ENCODE measurements at places on chromosomes 1 and 21.

DNA sequence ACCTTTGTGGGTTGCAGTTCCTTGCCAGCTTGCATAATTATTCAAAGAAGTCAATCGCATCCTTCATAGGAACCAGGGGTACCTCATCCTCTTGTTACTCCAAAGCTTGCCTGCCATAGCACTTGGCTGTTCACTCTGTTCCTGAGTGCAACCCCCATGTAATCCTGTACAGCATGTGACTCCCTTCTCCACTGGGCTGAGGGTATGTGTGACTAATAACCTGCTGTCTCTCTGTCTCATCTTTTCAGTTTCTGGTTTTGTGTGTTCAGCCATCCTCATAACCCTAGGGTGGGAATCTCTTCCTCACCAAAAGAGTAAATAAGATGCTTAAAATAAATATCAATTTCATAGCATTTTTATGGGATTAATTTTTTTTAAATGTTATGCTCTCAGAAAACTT, 351.9 kb downstream of the S1PR1 start:
- DNase-seq, result no peak

- no peak for DNase-seq
Observed at GRCh38 chr1:218964471-218965185, 209.1 kb upstream of the LYPLAL1 start.

- DNase-seq, result peak; percentile 20
Observed at GRCh38 chr1:40477678-40478053, 576 bp downstream of the ZFP69 start.

- DNase-seq, result no peak
Observed at GRCh38 chr1:229093609-229094336, 177.1 kb upstream of the RAB4A start.

DNA sequence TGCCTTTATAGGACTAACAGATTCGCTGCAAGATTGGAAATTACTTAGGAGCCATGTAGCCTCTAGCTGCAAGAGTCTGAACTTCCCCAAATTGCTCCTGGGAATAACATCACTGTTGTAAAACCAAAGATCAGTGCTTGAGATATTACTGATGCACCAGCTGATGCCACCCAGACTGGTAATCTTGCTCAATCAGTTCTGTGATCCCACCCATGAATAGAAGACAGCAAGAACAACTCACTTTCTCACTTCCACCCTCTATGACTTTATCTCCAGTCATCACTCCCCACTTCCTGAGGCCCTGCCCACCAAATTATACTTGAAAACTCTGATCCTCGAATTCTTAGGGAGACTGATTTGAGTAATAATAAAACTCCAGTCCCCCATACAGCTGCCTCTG, 1011.1 kb downstream of the PLA2G4A start:
- DNase-seq, result no peak

DNA sequence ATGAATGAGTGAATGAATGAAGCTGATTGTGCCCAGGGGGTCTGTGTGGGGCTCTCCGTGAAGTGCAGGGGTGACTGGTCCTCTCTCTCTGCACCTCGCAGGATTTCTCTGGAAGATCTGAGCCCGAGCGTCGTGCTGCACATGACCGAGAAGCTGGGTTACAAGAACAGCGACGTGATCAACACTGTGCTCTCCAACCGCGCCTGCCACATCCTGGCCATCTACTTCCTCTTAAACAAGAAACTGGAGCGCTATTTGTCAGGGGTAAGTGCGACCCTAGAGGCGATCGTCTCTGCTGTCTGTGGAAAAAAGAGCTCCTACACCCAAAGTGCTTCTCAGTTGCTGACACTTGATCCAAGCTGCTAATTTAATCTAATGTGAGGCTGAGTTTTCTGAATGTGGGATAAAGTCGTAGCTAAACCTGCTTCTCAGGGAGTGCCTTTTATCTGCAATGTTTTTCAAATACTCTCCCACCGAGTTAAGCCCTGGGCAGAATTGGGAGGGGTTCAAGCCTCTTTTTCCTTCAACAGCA, 101.7 kb downstream of the HUNK start:
- DNase-seq, result peak; percentile 7

DNA sequence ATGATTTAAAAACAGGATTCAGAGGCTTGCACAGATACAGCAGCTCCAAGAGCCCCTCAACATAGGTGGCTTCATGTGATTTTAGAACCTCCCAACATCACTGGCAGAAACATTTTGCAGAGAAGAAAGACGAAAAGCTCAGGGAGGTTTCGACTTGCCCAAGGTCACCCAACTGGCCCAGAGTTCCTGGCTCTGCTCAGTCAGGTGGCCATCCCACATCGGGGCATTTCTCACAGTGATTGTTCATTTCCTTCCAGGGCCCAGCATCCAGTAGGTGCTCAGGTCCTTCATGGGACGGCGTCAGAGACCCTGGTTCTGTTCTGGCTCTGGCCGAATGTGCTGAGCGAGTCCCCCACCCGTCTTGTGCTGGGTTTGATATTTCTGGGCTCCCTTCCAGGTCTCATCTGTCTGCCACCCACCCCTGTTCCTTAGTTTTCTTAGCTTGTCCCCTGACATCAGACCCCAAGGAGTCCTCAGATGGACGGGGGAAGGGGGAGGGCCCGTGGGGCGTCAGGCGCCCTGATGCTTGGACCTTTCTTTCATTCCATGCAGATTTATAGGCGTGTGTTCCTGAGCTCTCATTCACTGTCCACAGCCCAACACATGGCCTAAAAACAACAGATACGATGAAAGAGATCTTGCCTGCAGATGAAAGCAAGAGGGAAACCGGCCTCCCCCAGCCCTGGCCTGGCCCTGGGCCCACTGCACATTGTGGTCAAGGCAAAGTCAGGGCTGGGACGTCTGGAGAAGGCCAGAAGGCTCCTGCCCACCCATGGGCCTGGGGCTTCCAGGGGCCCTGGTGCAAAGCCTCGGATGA, 123.1 kb upstream of the ZBTB40 start:
- DNase-seq, result no peak

DNA sequence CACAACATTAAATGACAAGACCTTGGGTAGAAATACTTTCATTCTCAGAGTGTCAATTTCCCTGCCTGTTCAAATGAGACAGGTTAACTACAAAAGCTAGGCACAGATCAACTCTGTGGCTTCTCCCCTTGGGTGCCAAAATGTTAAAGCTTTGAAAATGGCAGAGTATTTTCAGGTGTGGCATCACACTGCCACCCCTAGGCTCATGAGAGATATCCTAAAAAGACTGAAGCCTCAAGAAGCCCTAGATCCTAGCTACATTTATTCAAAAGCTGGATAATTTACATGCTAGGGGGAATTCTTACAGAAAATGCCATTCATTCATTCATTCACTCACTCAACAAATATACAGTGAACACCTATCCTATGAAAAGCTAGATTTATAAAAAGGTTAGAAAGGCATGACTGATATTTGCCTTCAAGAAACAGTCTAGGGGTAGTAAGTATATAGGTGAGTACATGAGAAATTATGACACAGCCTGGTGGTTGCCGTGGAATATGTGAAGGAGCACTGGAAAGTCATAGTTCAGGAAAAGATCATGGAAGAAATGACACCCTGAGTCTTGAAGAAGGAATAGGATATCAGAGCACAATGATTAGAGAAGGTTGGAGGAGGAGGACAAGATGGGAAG, 15.9 kb upstream of the RAB4A start:
- DNase-seq, result no peak

- no peak for DNase-seq
Observed at GRCh38 chr21:38399103-38399502, 99.2 kb downstream of the ERG start.

GRCh38 chr1:155938220-155938627, 3.2 kb upstream of the RXFP4 start:
- no peak for DNase-seq

DNA sequence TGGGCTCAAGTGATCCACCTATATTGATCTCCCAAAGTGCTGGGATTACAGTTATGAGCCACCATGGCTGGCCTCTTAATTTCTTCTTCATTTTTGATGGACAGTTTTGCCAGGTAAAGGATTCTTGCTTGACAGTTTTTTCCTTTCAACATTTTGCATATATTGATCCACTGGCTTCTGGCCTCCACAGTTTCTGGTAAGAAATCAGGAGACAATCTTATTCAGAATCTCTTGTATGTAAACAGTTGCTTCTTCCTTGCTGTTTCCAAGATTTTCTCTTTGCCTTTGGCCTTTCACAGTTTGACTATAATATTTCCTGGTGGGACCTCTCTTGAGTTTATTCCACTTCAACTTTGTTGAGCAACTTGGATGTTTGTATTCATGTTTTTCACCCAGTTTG, 20.1 kb upstream of the KLF18 start:
- no peak for DNase-seq

DNA sequence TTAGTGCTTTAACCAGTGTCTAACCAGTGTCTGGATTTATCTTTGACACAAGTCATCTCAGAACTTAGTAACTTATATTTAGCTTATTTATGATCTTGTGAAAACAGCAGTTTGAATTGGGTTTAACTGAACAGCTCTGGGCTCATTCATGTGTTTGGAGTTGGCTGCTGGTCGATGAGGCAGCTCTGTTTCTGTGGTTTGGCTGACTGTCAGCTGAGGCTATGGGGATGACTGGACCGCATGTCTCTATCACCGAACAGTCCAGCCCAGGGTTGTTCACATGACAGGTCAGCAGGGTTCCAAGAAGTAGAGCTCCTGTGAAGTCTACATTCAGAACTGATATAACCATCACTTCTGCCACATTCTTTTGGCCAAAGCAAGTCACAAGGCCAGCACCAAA, 29.1 kb upstream of the C21orf91 start:
- peak; percentile 5 for DNase-seq

- DNase-seq, result peak; percentile 29
Observed at GRCh38 chr1:202274611-202275010, 67.1 kb downstream of the UBE2T start.

- DNase-seq, result no peak
Observed at GRCh38 chr1:53324728-53325297, 3.1 kb downstream of the LRP8 start.

DNA sequence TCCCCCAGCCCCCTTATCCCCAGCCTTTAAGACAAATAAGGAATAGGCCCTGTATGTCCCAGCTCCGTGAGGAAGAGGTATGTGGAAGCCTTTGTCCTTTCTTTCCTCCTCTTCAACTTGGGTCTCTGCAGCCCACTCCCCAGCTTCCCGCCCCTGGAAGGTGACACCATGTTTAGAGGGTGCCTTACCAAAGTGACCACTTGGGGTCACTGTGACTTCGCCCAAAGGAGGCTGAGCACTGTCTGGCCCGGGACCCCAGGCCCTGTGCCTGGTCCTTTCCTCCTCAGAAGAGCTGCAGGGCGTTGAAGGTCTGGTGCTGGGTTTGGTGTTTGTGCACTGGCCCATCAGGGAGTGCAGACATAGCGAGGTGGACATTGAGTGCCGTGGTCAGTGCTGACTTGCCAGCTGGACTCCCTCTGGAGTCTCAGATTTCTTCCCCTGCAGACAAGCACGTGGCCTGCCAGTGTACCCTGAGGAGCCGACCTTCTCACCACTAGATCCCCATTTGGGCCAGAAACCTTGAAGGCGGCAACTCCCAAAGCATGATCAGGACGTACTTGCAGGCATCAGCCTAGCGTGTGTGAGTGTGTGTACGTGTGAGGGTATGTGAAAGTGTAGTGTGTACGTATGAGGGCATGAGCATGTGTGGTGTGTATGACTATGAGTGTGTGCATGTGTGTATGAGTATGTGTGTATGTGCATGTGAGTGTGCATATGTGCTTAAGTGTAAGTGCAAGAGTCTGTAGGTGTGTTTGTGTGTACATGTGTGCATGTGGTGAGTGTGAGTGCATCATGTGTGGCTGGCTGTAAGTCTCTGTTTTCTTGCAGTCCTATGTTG, 181.4 kb upstream of the KIAA0040 start:
- no peak for DNase-seq

GRCh38 chr1:201375169-201375568, 2.3 kb downstream of the TNNT2 start:
- no peak for DNase-seq

DNA sequence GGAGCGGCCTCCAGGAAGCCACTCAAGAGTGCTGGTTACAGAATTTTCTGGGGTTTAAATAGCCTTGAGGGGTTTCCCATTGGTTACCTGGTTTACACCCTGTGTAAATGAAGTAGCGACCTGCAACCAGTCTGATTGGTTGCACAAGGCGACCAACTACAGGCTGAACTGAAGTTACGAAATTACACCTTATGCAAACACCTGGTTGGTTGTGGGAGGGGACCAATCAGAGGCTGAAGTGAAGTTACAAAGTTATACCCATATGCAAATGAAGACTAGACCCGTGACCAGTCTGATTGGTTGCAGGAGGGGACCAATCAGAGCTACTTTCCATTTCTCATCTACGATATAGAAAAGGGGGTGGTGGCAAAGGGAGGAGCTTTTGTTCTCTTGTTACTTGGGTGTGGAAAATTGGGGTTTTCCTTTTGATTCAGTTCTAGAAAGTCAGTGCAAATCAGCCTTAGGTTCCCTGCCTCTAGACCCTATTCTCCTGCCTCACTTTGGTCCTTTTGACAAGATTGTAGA, 22.2 kb upstream of the C1orf174 start:
- DNase-seq, result no peak

DNA sequence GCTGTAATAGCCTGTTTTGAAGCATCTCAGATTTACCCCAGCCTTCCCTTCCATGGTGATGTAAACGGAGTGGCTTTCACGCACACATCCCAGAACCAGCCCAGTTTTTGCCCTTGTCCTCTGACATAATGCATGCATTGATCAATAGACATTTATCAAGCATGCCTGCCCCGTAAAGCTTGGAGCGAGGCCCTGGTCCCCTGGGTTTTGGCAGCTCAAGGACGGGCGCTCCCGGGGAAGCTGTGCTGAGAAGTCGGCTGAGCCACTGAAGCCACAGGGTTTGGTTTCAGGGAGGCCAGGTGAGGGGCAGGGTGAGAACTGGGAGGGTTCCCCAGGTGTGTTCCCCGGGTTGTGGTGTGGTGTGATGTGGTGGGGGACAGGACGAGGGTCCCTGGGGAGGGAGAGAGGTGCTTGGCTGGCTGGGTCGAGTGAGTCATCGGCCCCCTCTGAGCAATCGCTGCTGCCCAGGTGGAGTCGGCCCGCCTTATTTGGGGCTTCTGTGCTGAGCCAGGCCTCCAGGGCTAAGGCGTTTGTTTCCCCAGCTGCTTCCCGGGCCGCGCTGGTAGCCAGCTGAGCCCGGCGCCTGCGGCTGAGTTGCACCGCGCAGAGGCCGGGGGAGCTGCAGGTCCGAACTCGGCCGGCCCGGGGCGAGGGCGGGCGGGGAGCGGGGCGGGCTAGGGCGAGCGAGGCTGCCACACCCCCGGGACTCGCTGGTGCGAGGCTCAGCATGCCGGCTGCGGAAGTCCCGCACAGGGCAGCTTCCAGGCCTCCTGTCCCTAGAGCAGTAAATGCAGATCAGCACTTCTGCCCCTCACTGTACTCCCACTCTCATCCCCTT, 23.6 kb downstream of the ATP2B4 start:
- peak; percentile 73 for DNase-seq
